Stimulated activated CD4-positive, alpha-beta T cell treated with anti-CD3 and anti-CD28 coated beads, Interleukin-12 subunit alpha, Interleukin-12 subunit beta, amount 100 ng/mL, for 48 hours (primary cell): ENCODE measurements at places on chromosomes 7 and 10.

- DNase-seq, result peak; percentile 30
These were observed 210.9 kb downstream of the DGKB start for GRCh38 chr7:14691597-14692203.

DNA sequence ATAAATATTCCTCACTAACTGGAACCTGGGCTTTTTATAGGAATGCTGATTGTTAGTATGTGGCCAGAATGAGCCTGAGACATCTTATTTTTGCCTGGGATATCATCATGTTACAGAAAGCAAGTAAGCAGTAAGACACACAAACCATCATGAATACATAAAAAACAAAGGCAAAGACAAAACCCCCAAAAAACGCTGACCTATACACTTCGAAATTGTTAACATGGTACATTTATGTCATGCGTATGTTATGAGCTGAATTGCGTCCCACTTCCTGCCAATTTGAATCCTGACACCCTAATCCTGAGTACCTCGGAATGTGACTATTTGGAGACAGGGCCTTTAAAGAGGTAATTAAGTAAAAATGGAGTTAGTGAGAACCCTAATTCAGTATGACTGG is 12.3 kb upstream of the NRF1 start:
- no peak for DNase-seq

GRCh38 chr10:69473304-69473990 is 22.2 kb downstream of the TSPAN15 start:
- DNase-seq, result no peak

- no peak for DNase-seq
These were observed 300.5 kb upstream of the SEMA3A start for GRCh38 chr7:84495128-84495527.

- DNase-seq, result peak; percentile 30
These were observed 26.8 kb upstream of the DGKI start for GRCh38 chr7:137873524-137873923.

DNA sequence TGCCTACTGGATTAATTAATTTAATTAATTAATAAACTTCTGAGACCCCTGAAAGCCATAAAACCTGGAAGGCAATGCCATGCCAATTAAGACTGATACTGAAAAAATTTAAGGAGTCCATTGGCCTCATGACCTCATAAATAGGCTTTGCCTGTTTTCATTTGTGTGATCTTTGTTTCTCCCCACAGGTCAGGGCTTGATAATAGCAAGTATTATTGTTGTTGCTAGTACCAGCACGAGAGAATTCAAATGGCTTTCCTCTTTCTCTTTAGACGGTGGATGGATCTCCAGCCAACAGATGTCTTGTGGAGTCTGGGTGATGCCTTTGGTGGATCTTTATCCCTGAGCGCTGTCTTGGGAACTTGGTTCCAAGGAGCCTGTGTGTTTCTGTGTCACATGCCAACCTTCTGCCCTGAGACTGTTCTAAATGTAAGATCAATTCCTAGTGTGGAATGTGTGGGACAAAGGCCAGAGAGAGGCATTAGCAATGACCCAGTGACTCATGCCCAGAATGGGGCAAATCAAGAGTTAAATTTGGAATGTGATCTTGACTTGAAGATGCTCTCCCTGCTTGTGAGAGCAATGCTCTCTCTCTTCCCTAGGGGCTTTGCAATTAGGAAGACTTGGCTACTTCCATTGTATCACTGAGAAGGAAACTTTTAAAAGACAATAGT is 17.7 kb downstream of the ACSM6 start:
- DNase-seq, result no peak

- no peak for DNase-seq
These were observed 23.8 kb downstream of the PEX1 start for GRCh38 chr7:92504563-92504962.
